ENCODE measurements at places on chromosomes 16 and 17.

DNA sequence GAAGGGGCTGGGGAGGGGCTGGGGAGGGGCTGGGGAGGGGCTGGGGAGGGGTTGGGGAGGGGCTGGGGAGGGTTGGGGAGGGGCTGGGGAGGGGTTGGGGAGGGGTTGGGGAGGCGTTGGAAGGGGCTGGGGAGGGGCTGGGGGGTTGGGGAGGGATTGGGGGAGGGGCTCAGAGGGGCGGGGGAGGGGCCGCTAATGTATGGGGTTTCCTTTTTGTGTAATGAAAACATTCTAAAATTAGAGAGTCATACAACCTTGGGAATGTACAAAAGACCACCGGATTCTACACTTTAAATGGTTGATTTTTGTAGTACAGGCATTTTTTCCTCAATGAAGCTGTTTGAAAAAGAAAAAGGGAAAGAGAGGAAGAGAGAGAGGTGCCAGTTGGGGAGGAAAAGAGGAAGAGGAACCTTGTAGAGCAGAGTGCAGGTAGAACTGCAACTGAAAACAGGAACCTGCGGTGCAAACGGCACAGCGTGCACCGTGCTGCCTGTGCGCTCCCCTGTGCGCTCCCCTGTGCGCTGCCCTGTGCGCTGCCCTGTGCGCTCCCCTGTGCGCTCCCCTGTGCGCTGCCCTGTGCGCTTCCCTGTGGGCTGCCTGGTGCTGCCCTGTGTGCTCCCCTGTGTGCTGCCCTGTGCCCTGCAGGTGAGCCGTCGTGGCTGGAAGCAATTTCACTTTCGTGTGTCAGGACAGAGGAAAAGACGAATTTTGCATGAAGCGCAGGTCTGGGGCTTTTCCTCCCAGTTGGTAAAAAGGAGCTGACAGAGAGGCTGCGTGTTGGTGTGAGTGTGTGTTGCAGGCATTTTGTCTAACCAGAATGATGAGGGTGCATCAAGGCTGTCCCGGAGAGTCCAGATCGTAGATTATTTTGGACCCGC lies 40.8 kb downstream of the METRNL start:
- ATAC-seq = no peak

DNA sequence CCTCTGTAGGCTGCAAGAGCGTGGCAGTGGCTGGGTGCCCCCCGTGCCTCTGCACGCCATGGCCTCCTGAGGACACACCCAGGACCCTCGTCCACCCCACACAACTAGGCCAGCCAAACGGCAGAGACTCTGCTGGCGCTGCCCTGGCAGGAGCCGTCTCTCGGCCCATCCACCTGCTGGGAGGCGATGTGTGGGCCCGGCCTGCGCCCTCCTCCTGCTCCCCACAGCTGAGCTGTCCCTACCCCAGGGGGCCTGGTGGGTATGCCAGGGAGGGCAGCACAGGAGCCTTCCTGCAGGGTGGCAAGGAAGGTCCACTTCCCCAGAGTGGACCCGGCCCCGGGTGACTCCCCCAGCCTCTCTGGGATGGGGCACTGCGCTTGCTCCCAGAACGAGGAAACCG lies 7.0 kb downstream of the RNF166 start:
- ATAC-seq = no peak

GRCh38 chr17:44608727-44609435 lies 47.4 kb upstream of the MEIOC start:
- ATAC-seq = peak; percentile 24

- no peak for ATAC-seq
Measured at GRCh38 chr17:66248285-66248684, 19.1 kb upstream of the APOH start.

- ATAC-seq = no peak
Measured at GRCh38 chr16:84818989-84819643, 669 bp upstream of the CRISPLD2 start.

- ATAC-seq = no peak
Measured at GRCh38 chr16:85689950-85690320, 1.2 kb upstream of the GINS2 start.

GRCh38 chr16:57630931-57631845 lies 2.8 kb downstream of the ADGRG1 start:
- ATAC-seq = no peak

- ATAC-seq = no peak
Measured at GRCh38 chr16:48201515-48202201, 42.4 kb upstream of the LONP2 start.

- ATAC-seq = no peak
Measured at GRCh38 chr17:1847191-1847590, 17.4 kb downstream of the RPA1 start.

DNA sequence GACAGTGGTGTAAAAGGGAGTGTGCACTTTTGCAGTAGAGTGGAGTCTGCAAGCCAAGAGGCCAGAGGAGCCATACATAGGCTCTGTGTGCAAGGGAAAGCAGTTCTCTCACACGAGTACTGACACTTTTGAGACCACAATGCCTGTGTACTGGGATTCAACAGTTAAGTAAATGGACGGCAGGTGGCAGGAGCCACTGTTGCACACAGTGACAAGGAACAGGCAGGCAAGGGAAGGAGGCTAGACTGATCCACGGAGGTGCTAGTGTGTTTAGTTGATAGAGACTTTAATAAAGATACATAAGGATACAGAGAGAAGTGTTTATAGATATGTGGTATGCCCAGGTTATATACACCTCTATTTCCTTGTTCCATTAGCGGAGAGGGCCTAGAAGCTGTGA lies 67.0 kb downstream of the MPRIP start:
- no peak for ATAC-seq

DNA sequence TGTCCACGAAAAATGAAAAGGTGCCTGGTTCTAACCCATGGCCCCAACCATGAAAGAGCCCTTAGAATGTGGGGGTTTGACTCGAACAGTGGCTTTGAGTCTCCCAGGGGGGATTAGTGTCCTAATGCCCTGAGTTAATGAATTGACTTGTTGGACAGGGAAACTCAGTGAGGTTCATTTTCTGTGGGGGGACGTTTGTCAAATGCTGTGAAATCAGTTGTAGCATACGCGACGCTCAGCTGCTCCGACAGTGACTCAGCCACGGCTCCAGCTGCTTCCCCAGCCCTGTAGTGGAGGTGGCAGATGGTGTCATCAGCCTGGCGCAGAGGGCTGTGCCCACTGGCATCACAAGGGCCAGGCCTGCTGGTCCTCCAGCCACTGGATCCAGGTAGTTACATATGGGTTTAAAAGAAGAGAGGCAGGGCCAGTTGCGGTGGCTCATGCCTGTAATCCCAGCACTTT lies 3.9 kb upstream of the TMEM235 start:
- no peak for ATAC-seq

DNA sequence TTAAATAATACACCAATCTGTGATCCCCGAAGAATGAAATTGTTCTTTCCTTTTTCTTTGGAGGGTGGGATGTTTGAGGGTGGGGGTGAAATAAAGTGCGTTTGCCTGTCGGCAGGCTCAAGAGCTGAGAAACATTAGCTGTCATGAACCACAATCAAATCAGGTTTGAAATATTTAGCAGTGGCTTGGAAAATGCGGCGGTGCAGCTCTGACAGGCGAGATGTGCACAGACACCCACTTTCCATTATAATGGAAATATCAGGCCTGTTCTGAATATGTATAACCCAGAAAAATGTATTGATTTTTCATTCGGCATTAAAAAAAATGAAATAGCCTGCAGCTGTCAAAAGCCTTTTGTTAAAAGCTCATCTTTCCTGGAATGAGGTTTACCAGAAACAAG lies 212.8 kb downstream of the ZFHX3 start:
- ATAC-seq = no peak

DNA sequence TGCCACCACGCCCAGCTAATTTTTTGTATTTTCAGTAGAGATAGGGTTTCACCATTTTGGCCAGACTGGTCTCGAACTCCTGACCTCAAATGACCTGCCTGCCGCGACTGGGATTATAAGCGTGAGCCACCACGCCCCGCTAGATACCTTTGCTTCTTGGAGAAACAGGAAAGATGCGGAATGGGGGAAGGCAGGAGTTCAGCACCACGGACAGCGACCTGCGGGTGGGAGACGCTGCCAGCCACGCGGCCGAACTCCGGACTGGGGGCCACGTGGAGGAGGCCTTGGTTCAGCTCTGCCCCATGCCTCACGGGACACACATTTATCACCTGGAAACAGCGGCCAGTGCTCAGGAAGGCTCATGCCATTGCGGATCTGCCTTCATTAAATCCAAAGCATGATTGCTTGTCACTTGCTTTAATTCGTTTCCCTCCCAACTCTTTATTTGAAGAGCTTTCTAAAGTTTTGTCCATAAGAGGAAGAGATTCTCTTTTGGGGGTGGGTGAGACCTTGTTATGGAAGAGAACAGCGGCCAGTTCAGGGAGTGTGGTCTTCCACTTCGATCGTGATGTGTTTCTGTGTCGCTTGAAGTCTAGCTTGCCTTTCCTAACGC lies 219.9 kb downstream of the ENGASE start:
- peak; percentile 75 for ATAC-seq

DNA sequence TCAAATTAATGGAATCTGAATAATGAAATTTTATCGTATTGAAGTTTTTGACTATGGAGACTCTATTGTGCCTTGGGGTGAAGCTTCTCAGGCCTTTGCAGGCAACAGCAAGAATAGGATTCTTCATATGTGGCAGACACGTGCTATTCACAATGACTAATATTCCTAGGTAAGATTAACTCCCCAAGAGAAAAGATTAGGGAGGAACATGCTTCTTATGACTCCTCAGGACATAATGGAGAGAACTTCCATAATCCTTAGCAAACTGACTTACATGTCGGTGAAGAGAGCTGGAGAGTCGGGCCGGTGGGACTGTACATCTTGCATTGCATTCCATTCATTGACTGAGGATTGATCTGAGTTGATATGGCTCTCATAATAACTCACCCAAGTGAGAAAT lies 48.9 kb upstream of the CORO6 start:
- ATAC-seq = no peak

GRCh38 chr17:75783069-75783783 lies 1.4 kb upstream of the UNK start:
- ATAC-seq = no peak

GRCh38 chr17:40810494-40810893 lies 10.7 kb upstream of the KRT28 start:
- ATAC-seq = no peak

DNA sequence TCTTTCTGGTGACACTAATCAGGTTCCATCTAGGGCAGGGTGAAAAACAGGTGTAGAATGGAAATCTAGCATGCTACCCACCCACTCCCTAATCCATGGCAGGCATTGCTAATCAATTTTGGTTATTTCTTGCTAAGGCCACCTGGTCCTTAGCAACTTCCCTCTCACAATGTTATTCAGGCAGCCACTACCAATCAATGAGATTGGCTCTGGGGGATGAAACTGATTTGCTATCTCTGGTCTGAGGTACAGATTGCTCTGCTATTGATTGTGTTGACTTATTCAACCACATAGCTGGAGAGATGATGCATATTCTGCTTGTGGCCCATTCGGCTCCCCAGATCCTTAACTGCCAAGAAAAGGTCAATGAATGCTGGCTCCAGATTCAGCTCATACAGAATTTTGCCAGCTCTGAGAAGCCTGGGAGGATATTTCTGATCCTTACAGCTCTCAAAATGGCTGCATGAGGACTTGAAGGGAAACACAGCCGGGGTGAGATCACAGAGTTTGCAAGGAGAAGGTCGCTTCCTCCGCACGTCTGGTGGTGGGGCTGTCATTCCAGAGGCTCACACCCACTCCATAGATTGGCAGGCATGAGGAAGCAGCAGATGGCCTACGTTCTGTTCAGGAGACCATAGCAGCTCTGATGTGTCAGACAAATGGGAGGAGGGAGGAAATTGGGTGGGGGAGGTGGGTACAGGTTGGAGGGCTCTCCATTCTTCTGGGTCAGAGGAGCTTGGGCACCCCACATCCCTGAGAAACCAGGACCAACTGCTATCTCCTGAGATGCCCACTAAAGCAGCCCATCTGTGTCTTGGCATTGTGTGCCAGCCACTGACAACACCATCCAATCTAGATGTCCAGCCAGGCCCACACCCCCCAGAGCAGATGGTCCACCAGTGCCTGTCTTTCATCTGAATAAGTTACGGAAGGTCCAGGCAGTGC lies 22.3 kb downstream of the SEZ6 start:
- ATAC-seq = no peak

DNA sequence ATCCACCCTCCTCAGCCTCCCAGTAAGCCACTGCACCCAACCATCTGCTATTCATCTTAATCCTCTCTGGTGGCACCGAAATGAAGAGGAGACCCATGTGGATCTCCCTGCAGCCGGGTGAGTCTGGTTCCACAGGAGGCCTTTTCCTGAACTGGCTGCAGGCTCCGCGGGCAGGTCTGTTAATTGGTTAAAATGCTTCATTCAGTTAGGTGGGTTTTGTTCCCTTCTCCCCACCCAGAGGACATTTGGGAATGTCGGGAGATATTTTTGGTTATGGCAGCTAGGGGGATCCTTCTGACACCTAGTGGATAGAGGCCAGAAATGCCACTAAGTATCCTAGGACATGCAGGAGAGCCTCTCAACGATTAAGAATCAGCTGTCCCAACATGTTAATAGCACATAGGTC lies 16.7 kb downstream of the C16orf54 start:
- peak; percentile 47 for ATAC-seq

GRCh38 chr16:53946746-53947386 lies 242.9 kb downstream of the FTO start:
- peak; percentile 53 for ATAC-seq

- no peak for ATAC-seq
Measured at GRCh38 chr17:75596320-75597087, 8.9 kb downstream of the MYO15B start.

DNA sequence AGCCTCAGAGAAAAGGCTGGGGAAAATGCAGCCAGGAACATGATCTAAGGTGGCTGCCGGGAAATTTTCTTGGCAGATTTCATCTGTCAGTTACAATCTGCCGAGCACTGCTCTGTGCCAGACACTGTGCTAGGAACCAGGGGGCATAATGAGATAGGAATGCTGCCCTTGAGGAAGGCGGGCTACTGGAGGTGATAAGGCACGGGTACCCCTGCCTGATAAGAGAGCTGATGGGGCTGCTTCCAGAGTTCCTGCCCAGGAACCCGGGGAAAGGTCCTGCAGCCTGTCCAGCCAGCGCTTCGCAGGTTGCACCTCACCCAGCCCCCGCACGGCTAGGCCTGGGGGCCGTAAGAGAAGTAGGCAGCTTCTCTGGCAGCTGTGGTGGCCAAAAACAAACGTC lies 3.1 kb downstream of the SCNN1G start:
- no peak for ATAC-seq

GRCh38 chr17:46056800-46057304 lies 57.8 kb downstream of the STH start:
- no peak for ATAC-seq
